ENCODE measurements at places on chromosomes 5 and 9.

- DNase-seq: peak; percentile 53
Measured at GRCh38 chr5:96048763-96049162, 87.1 kb upstream of the ELL2 start.

DNA sequence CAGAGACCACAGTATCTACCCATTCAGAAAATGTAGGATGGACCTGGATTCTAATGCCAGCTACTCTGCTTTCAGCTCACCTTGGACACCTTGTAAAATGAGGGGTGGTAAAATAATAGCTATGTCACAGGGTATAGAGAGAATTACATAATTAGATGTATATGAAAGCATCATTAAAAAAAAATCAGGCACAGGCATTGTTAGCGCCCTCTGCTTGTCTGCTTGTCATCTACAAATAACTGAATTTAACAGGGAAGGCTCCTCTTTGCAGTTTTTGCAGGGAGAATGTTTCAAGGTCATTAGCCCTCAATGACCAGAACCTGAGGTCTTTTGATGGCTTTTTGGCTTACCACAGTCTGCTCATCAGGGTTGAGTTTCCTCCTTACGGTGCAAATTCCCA lies 58.0 kb downstream of the GPR21 start:
- DNase-seq: no peak

- DNase-seq: no peak
Measured at GRCh38 chr9:133134388-133135145, 13.5 kb upstream of the RALGDS start.

GRCh38 chr5:163766936-163767670 lies 261.7 kb downstream of the MAT2B start:
- DNase-seq: no peak

GRCh38 chr5:16593013-16593412 lies 23.8 kb downstream of the RETREG1 start:
- no peak for DNase-seq

- DNase-seq: no peak
Measured at GRCh38 chr5:40224421-40224820, 455.3 kb upstream of the PTGER4 start.

DNA sequence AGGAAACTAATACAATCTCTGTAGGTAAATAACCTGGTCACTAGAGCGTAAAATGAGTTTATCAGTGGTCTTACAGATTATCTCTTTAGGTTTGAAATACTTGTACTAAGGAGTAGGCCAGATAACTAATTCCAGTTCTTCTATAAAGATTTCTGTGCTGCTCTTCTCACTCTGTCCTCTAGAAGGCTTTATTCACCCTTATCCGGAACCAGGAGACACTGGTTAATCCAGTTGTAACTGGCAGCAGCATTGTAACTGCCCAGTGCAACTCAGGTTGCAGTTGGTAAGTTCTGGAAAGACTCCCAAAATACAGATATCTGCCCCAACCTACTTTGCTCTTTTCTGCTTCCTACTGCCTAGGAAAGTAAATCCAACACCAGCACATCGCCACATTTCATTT lies 19.8 kb downstream of the C5orf22 start:
- DNase-seq: no peak

- peak; percentile 79 for DNase-seq
Measured at GRCh38 chr9:133477992-133478850, 678 bp downstream of the SLC2A6 start.

GRCh38 chr5:58854441-58854840 lies 271.6 kb downstream of the RAB3C start:
- no peak for DNase-seq

DNA sequence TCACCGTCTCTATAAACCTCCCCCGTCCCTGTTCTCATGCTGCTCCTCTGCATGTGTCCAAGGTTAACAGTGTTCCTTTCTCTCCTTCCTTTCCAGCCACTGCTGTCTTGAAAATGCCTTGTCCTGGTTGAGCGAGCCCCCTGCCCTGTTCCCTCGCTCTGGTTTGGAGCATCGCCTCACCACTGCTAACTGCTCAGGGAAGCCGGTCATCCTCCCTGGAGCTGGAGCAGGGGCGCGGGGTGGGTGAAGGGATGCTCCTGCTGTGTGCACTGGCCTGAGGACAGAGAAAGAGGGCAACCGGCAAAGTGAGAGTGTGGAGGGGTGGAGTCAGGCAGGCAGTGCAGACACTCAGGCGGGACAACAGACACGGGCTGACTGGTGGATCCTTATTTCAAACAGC lies 19.4 kb downstream of the UBE2QL1 start:
- no peak for DNase-seq

DNA sequence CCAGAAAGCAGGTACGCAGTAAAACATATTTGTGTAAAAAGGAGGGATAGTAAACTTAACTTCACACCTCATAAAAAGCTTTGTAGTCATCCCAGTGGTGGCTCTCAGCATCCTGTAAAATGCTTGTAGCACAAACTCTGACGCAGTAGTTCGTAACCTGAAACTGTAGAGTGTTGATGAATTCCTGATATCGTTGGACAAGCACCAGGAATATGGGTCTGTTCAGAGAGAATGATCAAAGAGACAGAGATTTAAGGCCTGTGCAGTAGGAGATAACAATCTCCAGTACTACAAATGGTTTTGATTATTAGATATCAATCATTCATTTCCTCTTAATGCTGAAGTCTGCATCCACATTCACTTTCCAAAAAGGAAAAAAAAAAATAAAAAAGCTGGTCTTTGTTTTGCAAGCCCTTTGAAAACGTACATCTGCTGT lies 148.5 kb downstream of the KIAA0825 start:
- DNase-seq: no peak

DNA sequence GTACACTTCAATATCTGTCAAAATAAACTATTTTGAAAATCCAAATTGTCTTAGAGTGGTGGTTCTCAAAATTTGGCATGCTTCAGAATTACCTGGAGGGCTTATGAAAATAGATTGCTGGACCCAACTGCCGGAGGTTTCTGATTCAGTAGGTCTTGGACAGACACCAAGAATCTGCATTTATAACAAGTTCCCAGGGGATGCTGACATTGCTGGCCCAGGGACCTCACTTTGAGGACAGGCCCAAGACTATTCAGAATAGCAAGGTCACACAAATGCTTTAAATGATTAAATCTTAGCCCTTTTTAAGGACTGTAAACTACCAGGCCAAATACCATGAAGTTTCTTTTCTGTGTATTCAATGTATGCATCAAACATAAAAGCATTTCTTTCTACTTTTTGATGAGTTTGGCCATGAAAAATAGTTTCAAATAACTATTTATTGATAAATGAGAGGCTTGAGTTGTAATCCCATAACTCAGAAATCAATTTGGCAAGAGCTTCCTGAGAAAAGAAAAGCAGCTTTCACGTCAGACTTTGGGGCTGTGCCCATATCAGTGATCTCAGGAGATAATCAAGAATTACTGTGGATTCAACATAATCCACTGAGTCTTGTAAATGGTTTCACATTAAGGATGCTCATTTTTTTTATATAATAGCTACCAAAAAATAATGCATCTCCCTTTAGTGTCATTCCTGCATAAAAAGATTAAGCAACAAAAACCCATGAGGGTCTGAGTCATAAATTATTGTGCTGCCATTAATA lies 191.4 kb downstream of the FRMD3 start:
- no peak for DNase-seq

DNA sequence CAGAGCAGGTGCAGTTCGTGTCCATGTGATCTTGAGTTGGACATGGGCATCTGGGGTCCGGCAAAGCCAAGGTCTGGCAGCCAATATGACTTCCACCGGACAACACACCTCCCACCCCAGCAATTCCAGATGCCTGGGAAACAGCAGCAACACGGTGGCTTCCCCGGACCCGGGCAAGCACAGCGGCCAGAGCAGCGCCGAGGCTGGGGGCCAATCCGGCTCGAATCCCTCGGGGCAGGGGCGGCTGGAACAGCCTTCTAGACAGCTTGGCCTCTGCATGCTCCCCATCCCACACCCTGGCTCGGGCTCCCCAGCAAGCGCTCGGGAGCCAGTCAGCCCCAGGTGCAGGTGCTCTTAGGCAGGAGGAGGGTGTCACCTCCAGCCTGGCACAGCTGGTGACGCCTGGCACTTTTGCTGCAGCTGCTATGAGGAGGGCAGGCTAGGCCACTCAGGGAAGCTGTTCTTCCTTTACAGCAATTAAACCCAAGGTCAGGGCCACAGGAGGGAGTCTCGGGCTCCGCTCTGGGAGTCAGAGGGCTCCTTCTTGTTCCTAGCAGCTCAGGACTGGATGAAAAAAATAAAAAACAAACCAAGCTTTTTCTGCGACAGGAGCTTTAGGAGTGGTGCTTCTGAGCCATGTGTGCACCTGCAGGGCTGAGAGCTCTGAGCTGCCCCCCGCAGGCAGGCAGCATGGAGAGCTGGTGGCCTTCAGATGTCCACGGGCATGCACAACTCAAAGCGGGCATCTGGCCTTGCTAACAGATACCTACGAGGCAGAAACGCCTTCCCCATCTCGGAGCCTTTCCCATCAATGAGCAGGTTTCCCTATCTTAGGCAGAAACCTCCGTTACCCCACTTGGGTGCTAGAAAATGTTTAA lies 28.2 kb downstream of the DBH start:
- DNase-seq: no peak

- no peak for DNase-seq
Measured at GRCh38 chr9:90616806-90617205, 25.8 kb downstream of the DIRAS2 start.

GRCh38 chr9:112430006-112430522 lies 50.2 kb downstream of the HSDL2 start:
- no peak for DNase-seq

DNA sequence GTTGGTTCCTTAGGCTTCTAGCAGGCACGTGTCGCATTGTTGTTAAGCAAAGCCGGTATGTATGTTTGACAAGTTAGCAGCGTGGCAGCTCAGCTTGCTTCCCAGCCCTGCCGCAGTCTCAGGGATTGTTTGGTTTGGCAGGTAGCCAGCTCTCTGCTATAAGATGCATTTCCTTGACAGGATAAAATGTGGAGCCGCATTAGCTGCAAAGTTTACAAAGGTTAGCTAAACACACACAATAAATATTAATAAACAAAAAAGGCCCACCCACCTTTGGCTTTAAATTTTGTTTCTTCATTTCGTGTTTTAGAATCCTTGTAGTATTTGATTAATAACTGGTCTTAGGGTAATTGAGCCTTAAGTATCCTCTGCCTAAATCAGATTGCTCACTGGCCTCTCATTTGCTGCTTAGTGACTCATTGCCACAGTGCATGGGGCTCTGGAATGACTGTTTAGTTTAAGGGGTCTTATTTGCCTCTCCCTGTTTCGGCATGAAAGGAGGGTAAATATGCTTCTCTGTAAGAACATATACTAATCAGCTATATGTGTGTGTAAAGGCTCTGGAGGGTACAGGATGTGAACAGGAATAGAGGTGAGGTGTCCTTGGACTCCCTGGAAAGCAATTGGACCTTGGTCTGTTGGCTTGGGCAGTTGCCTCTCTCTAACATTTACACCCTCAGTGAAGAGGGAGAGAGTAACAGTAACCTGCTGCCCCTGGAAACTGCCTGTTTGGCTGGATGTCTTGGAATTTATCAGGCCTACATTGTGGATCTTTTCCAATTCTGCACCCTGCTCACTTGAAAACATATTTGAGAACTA lies 122.0 kb downstream of the GDNF start:
- peak; percentile 19 for DNase-seq

DNA sequence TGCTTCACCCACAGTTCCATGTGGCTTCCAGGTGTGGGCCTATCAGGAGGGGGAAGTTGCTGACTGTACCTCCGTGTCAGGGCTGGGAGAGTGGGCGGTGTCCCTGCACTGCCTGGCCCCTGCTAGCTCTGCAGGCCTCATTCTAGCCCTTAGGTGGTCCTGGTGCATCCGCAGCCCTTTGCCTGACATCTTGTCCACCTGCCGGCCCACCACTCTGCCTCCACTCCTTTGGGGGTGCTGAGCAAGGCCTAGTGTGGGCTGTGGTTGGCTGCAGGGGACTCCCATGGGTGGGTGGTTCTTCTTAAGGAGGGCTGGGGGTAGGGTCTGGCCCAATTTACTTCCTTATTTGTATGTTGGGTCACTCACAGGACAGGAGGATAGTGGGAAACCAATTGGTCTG lies 66.9 kb downstream of the HSPA4 start:
- no peak for DNase-seq

GRCh38 chr5:172469697-172470096 lies 15.4 kb upstream of the SH3PXD2B start:
- no peak for DNase-seq

DNA sequence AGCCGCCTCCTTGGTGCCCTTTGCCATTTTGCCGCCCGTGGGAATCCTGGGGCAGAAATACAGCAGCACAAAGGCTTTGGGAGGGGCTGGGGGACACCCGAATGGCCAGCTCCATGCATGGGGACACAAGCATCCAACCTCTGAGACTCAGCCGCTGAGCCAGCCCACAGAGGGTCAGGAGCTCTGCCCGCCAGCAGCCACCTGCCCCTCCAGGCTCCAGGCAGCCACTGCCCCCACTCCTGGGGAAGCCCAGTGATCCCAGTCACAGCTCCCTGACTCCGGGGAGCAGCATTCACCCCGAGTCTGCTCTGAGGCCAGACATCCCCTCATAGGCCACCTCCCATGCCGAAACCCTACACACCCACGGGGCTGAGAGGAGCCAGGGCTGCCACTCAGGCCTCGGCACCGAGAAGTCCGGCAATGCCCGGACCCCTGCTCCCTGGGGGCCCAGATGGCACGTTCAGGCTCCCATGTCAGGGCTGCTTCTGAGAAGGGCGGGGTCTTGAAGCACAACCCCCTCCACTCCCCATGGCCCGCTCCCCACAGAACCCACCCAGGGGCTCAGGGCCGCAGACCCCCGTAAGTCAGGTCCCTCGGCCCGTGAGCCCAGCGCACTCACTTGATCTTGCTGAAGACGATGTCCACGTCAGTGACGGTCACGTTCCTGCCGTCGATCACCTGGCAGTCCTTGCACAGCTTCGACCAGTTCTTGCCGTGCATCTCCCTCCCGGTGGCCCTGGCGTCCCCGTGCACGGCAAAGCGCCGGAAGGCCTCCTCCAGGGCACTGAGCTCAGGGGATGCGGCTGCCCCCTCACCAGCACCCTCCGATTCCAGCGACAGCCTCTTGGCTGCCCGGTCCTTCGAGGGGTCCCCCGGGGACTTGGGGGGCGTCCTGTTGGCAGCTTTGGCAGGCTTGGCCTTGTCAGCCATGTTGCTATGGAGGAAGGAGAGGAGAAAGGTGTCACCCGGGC lies 15.7 kb downstream of the TPPP start:
- peak; percentile 24 for DNase-seq

- no peak for DNase-seq
Measured at GRCh38 chr5:122707796-122708195, 67.1 kb upstream of the SNX2 start.
